BJ (cell line): ENCODE measurements at places on chromosomes 11 and 22.

DNA sequence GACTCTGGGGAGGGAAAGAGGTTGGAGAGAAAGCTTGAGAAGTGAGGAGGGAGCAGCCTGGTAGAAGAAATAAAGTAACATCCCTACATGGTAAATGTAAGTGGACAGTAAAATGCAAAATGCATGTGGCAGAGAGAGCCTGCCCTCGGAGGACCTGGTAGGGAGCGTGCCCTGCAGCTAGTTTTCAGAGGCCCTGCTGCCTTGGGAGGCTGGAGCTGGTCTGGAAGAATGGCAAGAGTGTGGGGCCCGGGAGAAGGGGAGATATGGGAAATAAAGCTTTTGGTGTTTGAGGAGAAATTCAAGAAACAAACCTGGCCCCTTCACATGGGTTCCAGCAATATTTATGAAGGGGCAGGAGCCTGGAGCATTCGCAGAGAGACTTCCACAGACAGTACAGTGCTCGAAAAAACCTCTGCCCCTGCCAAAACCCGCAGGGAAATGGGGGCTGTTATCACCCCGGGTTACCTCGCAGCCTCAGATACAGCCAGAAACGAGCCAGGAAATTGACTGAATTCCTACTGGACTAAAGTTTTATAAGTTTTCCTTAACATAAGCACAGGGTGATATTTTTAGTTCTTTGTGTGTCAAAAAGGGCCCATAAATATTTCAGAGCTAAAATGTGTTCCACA, 363.0 kb downstream of the TENM4 start:
- no peak for DNase-seq

GRCh38 chr22:39188809-39189208, 36.3 kb upstream of the CBX7 start:
- DNase-seq = no peak

DNA sequence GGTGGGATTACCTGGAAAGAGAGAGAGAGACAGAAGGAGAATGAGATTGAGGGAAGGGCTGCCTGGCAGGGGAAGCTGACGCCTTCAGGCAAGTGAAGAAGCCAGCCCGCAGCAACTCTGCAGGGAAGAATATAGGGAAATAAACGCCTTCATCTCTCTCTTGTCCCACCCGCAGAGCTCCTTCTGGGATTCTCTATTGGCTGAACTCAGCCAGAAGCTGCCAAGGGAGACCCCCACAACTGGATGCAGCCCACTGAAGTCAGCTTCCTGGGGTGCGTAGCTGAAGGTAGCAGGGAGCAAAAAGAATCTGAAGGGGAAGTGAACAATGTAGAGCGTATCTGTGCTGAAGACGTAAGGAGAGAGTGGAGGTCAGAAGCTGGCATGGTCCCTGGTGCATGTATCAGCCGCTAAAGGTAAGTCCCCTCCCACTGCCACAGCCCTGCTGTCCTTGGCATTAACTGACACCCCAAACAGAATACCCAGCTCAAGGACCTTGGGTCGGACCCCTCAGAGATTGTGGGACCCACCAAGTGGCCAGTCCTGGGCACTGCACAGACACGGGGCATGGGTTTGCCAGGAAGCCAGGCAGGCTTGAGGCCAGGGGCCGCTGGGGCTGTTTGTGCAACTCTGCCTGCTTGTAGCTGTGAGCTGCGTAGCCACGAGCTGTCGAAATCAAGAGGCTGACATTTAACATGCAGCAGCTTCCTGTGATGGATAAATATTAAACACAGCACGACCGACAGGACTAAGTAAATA, 469.9 kb downstream of the MN1 start:
- no peak for DNase-seq

DNA sequence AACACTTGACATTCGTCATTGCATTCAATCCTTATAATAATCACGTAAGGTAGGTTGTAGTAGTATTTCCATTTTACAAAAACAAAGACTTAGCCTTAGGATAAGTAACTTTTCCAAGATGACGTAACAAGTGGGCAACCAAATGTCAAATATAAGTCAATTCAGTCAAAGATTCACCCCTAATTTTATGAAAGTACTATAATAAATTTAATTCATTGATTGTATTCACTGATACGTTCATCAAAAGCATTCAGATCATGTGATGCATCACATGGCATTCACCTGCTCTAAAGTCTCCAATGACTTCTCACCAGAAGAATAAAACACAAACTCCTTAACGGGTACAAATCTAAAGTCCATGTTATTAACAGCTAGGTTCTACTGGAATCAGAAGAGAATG, 2.1 kb downstream of the KIF18A start:
- no peak for DNase-seq

- DNase-seq = no peak
Observed at GRCh38 chr11:46944356-46945075, 8.0 kb downstream of the CSTPP1 start.

DNA sequence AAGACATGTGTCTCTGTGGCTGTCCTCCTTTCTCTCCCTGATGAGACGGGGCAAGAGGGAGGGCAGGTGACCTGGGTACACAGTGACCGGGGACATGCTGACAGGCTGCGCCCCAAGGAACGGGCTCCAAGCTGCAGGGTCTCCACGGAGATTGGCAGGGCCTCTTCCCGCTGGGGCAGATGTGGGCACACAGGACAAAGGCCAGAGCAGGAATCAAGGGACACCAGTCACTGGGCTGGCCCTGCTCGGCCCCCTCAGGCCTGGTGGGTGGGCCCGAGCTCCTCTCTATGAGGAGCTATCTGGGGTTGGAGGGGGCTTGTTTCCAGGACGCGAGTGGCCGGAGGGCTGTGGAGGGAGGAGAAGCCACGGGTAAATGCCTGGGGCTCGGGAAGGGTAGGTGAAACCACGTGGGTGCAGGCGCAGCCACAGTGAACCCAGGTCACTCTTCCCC, 11.2 kb downstream of the PNPLA5 start:
- no peak for DNase-seq

GRCh38 chr22:32677876-32678275, 123.6 kb upstream of the TIMP3 start:
- no peak for DNase-seq

DNA sequence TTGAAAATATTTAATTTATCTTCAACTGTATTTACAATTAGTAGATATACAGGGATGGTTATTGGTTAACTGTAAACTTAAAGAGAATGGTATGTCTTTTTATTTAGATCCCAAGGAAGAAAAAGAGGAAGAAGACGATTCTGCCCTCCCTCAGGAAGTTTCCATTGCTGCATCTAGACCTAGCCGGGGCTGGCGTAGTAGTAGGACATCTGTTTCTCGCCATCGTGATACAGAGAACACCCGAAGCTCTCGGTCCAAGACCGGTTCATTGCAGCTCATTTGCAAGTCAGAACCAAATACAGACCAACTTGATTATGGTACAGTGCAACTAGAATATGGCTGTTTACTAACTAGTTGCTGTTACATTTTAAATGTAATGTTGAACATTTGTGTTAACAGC, 12.7 kb upstream of the CNTF start:
- DNase-seq = no peak

DNA sequence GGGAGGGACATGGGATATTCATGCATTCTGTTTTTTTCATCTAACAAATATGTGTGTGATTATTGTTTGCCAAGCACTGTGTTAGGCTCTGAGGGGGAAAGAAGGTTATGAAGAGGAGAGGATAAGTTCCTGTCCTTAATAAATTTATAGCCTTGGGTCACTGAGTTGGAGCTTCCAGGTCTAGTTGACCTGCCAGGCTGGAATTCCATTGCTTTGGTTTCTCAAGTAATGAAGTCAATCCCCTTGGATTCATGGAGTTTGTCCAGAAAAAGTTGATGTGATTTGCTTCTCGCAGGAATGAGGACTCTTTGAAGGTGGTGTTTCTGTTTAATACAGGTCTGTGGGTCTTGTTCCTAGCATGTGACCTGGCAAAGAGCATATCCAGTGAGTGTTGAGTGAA, 156.2 kb downstream of the ADAMTS15 start:
- DNase-seq = no peak

DNA sequence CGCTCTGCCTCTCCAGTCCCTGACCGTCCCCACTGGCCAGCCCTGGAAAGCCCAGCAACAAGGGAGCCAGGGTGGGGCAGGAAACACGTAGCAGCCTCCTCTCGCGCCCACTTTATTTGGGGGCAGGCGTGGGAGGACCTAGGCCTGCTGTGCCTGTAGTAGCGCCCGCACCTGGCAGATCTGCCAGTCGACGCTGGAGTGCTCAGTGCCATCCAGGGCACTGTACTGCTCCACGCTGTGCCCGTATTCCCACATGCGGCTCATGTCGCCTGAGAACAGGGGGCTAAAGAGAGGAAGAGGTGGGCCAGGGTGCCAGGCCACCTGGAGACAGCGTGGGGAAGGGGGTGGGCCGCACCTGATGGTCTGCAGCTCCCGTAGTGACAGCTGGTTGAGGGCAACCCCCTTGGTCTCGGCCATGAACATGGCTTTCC, 17.0 kb upstream of the DRICH1 start:
- DNase-seq = no peak

- DNase-seq = no peak
Observed at GRCh38 chr11:97888641-97889040, 1132.1 kb upstream of the CNTN5 start.

DNA sequence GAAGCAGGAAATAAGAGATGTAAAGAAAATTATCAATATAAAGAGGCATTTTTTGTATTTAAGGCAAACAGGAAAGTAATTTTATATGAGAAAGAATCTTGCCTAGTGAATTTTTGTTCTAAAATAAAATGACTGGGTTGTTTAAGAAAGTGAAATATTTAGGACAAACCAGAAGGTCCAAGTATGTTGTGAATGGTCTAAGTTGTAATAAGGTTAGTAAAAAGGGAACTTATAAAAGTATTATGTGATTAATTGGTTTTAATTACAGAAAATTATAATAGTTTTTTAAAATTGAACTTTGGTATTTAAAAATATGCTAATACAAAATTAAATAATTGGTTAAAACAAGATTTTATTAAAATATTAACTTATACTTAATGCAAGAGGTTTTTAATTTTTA, 26.6 kb upstream of the EI24 start:
- no peak for DNase-seq

DNA sequence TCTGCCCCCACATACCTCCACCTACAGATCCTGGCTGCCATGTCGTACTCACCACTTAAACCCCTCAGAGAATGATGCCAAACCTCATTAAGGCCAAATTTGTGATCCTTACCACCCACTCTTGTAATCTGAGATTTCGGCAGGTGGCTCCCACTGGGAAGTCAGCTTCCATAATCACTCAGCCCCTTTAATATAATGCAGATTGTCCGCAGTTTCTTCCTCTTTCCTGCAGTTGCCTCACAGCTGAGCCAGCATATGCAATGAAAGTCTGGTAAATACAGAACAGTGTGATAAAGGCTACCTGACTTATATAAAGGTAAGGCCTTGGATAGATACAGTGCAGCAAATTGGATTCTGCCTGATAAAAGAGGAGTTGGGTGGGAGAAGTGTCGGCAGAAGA, 515.2 kb upstream of the TENM4 start:
- no peak for DNase-seq

- DNase-seq = peak; percentile 76
Observed at GRCh38 chr11:129639300-129639699, 176.3 kb upstream of the TMEM45B start.

GRCh38 chr22:37021710-37022482, 2.4 kb downstream of the MPST start:
- no peak for DNase-seq

DNA sequence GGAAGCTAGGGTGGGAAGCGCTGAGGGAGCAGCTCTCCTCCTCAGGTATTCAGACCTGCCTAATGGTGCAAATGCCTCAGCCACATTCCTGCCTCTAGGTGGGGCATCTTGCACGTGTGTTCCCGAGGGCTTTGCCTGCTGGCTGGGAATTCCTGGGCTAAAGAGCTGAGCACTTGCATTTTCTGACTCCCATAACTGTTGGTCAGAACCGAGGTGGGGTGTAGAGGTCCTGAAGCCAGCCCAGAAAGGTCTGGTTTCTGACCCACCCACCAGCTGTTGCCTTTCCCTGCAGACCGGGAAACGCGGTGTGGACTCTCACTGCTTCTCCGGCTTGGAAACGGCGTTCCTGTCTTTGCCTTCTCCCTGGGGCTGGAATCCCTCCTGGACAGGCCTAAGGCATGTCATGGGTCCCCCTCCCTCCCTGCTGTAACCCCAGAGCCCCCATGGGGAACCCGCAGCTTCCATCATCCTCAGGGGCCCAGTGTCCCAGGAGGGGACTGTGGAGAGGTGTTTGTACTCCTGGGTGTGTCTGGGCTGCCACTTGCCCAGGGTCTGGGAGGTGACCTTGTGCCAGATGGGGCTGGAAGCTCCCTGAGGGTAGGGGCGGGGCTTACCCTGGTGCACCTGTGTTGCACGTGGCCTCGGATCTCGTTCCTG, 24.0 kb upstream of the SMIM38 start:
- DNase-seq = no peak
